B cell (primary cell): ENCODE measurements at places on chromosomes 2 and 18. TPM values are rescaled to one million over a fixed set of nuclear protein-coding genes. Genes with fewer than 3 reads are reported as not detected.

TM4SF20 gene
- polyA plus RNA-seq = not detected in 2 replicates

G6PC2 gene
- polyA plus RNA-seq = not detected in 2 replicates

ASPRV1 gene
- polyA plus RNA-seq = 0.68 and 1.1 TPM in 2 replicates

- H3K4me1 ChIP-seq = peaks cover 26% of the 10 kb centered on the region
- no peak overlapping the region for H3K4me3 ChIP-seq
- H3K27ac ChIP-seq = no peak overlapping the region
- H3K27me3 ChIP-seq = no peaks in the 10 kb centered on the region
- DNase-seq = no peak
- peaks cover 1% of the 10 kb centered on the region for H3K36me3 ChIP-seq
Measured at GRCh38 chr2:171393487-171393886, 40.3 kb downstream of the METTL8 start.
